MM.1S (cell line): ENCODE measurements at places on chromosomes 7 and 10.

- DNase-seq: no peak
These were observed 31.8 kb upstream of the MSMB start for GRCh38 chr10:46077731-46078413.

GRCh38 chr7:127587663-127588018 is 570 bp upstream of the ARF5 start:
- DNase-seq: no peak

- no peak for DNase-seq
These were observed 24.9 kb upstream of the WDFY4 start for GRCh38 chr10:48659790-48660189.

GRCh38 chr7:83837683-83838082 is 188.7 kb upstream of the SEMA3E start:
- DNase-seq: no peak

DNA sequence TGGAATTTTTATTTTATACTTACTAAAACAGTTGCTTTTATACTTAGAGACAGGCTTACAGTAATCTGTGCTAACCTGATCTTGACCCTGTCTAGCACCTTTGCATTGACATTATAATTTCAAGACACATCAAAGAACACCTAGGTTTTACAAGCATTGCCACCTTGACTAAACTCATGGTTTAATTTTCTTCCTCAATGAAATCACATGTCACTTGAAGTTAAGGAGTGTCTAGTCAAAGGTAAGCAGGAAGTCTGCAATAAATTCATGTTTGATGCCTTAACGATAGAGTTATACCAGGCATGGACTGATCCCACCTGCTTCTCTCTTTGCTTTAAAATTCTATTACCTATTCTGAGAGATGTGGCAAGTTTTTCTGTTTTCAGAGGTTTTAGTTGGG is 62.4 kb downstream of the ZNF800 start:
- no peak for DNase-seq

DNA sequence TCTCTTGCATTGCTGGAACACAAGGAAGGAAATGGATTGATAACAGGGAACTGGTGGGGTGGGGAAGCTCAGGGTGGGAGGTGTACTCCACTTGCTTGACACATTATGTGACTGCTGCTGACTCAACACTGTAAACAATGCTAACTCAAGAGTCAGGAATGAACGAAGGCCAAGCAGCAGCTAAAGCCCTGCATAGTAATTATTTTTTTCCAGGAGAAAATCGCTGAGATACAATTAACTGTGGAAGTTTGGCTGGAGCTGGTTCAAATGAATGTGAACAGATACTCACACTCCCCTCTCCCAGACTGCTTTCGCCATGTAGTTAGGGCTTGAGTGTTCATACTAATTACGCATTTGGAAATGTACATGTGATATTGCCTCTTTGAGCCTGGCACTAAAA is 170.9 kb upstream of the AOAH start:
- DNase-seq: no peak

DNA sequence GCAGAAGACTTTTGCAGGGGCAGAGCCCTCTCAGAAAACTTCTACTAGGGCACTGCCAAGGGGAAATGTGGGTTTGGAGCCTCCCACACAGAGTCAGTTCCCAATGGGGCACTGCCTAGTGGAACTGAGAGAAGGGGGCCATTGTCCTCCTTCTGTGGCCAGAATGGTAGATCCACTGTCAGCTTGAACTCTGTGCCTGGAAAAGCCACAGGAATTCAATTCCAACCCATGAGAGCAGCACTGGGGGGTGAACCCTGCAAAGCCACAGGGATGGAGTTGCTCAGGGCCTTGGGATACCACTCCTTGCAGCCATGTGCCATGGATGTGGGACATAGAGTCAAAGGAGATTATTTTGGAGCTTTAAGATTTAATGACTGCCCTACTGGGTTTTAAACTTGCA is 262.2 kb upstream of the SEMA3C start:
- no peak for DNase-seq

GRCh38 chr10:113980408-113981087 is 63.1 kb upstream of the ADRB1 start:
- DNase-seq: no peak

- no peak for DNase-seq
These were observed 19.8 kb downstream of the PIK3AP1 start for GRCh38 chr10:96700374-96701099.

DNA sequence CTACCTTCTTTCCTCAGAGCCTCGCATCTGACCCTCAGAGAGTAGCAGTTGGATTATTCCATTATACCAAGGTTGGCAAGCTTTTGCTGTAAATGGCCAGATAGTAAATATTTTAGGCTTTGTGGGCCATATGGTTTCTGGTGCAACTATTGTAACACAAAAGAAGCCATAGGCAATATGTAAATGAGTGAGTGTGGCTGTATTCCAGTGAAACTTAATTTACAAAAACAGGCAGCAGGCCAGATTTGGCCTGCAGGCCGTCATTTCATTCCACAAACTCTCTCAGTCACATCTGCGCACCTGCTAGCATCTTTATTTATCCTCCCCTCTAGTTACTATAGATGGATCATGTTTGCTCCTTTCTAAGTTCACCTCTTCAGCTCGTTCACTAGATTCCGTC is 6.7 kb downstream of the ZNF518A start:
- no peak for DNase-seq

DNA sequence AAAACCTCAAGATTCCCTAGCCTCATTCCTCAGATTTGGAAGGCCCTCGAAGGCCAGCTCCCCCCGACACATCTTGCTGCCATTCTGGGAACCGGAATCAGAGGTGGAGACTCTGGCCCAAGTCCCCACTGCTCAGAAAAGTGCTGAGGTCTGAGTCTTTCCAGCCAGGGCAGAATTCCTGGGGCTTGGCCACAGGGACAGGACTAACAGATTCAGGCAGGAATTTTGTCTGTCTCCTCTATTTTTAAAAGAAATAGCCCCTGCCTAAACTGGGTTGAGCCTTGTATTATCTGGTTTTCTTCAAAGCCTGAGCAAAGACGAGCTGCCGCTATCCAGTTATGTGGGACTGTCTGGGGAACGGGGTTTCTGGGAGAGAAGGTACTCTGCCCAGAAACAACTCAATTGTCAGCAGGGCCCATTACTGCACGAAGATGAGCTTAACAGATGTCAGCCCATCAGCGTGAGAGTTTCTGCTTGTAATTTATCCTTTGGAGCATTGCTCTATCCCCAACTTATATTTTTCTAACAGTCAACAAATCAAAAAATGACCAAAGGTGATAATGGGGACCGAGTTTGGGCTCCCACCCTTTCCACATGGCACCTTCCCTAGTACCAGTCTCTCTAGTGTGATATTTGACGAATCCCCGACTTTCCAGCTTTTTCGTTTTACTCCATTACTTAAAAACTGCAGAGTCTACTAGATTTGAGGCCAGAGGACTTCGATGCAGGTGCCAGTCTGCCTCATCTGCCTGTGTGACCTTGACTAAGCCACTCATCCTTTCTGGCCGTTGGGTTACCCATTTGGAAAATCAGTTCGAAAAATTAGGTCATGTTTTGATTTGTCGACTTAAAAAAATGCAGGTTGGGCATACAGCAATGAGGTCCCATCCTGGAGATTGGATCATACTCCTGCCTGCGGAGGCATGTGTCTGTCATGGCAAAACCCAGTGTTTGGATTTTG is 110.9 kb downstream of the WDR11 start:
- no peak for DNase-seq

- DNase-seq: no peak
These were observed 214.8 kb upstream of the CTBP2 start for GRCh38 chr10:125375210-125375609.

DNA sequence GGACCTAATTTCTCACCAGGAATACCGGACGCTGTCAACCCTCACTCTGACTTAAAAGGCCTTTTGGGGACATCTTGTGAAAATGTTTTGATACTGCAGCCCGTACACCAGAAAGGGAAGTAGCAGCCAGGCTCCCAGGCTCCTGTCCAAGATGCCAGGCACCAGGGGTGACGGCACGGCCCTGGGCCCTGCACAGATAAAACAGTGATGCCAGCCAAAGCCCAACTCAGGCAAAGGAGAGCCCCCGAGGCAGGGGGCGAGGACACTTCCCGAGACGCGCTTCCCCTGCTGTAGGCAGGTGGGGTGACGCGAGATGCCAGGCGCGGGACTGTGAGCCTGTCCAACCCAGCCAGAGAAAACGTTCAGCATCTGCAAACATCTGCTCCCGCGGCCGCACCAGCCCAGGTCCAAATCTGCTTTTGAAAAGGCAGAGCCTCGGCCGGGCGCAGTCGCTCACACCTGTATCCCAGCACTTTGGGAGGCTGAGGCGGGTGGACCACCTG is 15.7 kb downstream of the ZFAND2A start:
- DNase-seq: no peak

GRCh38 chr10:70193391-70193844 is 23.1 kb upstream of the SAR1A start:
- no peak for DNase-seq
